Activated T-cell treated with anti-CD3 and anti-CD28 coated beads for 24 hours (primary cell): ENCODE measurements at places on chromosomes 5 and 9.

DNA sequence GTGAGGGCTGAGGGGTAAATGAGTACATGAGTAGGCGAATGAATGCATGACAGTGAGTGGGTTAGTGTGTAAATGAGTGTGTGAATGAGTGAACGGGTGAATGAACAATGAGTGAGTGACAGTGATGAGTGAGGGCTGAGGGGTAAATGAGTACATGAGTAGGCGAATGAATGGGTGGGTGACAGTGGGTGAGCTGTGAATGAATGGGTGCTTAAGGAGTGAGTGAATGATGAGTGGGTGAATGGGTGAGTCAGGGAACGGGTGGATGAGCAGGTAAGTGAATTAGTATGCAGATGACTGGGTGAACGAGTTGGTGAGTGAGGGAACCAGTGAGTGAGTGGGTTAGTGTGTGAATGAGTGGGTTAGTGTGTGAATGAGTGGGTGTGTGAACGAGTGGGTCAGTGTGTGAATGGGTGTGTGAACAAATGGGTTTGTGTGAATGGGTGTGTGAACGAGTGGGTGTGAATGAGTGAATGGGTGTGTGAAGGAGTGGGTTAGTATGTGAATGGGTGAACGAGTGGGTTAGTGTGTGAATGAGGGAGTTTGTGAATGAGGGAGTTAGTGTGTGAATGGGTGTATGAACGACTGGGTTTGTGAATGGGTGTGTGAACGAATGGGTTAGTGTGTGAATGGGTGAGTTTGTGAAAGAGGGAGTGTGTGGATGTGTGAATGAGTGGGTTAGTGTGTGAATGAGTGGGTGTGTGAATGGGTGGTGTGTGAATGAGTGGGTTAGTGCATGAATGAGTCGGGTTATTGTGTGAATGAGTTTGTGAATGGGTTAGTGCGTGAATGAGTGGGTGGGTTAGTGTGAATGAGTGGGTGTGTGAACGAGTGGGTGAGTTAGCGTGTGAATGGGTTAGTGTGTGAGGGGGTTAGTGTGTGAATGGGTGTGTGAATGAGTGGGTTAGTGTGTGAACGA is 32.9 kb downstream of the NKD2 start:
- DNase-seq, result no peak

DNA sequence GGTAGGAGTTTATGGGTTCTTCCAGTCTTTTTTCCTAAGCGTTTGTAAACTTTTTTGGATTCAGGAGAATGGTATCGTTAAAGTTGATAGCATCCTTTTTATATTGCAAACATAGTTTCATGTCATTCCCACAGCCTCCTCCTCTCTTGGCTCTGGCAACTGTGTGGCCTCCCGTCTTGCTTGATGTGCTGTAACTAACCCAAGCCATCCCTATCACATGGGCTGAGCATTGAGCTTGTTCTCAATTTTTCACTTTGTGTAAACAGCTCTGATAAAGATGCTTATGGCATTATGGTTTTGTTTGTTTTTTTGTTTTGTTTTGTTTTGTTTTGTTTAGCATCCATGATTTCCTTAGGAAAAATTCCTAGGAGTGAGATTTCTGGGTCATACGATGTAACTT is 4.6 kb downstream of the STKLD1 start:
- no peak for DNase-seq

GRCh38 chr9:96150324-96151227 is 151.4 kb downstream of the HSD17B3 start:
- DNase-seq, result peak; percentile 37

GRCh38 chr5:52269401-52269800 is 518.3 kb upstream of the ITGA1 start:
- no peak for DNase-seq

DNA sequence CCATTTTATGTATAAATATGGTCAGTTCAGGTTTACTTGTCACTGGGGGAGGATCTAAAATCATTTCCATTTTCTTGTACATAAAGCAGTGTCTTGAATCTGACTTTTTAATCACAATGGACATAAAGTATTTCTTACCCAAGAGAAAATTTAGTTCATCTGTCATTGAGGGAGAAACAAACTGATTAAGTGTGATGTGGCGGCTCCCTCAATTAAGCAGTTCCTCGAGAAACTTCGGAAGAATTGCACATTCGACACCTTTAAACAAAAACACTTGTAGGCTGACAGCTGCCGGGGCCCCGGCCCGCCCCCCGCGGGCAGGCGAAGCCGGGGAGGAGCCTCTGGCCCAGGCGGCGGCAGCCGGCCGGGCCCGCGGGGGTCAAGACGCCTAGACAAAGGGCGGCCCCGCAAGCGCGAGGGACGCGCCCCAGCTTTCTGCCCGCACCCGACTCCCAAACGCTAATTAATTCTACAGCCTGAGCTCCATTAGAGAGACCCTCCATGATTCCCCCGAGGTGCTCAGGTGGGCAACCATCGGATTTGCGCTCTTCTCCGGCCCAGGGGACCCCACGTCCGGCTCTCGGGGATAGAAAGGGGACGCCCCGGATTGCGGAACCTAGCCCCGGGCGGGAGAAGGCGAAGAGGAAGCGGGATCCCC is 750 bp downstream of the TRIM36 start:
- DNase-seq, result no peak

GRCh38 chr9:123478160-123478559 is 122.2 kb downstream of the CRB2 start:
- DNase-seq, result no peak

DNA sequence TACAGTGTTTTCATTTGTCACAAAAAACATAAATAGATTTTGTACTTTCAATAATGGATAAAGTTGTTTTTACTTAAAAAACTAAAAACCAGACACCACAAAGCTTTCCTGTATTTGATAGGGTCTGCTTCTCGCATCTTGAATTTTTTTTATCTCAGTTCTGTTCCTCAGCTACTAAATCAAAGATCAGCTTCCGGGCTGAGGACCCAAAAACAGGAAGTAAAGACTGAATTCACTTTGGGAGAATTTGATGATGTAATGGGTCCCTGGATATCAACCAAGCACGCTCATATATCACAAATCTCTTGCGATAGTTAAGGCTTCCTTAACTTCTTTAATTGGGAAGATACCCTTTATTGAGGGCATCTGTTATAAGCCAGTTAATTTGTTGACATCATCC is 24.1 kb downstream of the ITK start:
- DNase-seq, result no peak

DNA sequence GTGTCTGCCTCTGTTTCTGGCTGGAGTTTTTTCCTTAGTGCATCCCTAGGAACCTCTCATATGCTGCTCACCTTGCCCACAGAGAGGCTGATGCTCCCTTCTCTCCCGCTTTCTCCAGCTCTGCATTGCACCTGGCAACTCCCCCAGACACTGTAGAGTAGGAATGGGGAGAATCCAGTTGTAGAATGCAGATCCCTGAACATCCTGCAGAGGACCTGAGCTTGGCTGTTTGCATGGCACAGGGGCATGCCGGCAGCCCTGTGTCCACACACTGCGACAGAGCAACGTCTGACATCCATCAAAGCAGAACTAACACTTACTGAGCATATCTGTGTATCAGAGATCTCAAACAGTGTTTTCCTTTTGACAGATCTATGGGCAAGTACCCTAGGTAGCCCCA is 19.9 kb downstream of the IDNK start:
- no peak for DNase-seq
